Hematopoietic multipotent progenitor cell (in vitro differentiated cells): ENCODE measurements at places on chromosomes 1 and 21. TPM values are rescaled to one million over a fixed set of nuclear protein-coding genes. Genes with fewer than 3 reads are reported as not detected.

Gene CELSR2
- total RNA-seq: 0.27 TPM

Gene OLIG2
- under 0.01 TPM for total RNA-seq

DNA sequence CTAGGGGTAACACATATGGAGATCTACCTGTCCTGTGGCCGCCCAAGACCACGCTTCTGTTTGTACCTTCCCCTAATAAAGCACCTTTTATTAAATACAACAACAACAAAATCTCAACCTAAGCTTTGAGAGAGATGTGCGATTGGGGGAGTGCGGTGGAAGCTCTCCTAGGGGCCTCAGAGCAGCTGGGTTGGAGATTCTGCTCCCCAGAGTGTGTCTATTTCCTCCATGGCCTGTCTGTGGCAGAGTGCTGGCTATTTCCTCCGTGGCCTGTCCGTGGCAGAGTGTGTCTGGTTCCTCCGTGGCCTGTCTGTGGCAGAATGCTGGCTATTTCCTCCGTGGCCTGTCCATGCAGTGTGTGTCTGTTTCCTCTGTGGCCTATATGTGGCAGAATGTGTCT lies 139.3 kb upstream of the IPO9 start:
- DNase-seq: no peak

- no peak for DNase-seq
Measured at GRCh38 chr1:212238552-212238951, 46.7 kb upstream of the PPP2R5A start.

DNA sequence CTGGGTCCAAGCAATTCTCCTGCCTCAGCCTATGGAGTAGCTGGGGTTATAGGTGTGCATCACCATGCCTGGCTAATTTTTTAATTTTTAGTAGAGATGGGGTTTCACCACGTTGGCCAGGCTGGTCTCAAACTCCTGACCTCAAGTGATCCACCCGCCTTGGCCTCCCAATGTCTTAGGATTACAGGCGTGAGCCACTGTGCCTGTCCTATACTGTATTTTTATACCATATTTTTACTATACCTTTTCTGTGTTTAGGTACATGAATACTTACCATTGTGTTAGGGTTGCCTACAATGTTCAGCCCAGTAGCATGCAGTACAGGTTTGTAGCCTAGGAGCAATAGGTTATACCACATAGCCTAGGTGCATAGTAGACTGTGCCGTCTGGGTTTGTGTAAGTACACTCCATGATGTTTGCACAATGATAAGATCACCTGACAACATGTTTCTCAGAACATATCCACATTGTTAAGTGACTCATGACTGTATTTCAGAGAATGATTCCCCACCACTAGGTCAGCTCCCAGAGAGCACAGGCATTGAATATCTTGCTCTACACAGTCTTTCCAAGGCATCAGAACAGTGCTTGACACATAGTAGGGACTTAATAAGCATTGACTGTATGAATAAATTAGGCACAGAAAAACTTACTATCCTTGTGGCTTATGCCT lies 6.0 kb upstream of the CITED4 start:
- no peak for DNase-seq

- no peak for DNase-seq
Measured at GRCh38 chr21:21096956-21097355, 98.7 kb downstream of the NCAM2 start.

GRCh38 chr1:116261227-116261626 lies 111.8 kb upstream of the ATP1A1 start:
- DNase-seq: no peak

DNA sequence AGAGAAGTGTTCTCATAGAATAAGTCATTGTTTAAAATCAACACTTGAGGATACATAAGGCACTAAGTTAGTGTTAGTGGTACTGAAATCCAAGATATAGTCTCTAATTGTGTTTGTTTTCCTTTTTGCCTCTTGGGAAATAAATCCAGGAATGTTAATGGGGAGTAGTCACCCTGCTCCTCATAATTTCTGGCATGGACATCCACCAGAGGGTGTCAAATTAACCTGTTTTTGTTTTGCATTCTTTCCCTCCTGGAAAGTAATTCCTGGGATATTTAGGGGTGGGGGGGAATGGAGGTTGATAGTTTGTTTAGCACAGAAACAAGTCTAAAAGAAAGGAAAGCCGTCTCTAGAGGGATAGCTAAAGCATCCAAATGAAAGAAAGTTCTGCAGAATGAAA lies 87.8 kb upstream of the MAP1LC3C start:
- DNase-seq: no peak

- peak; percentile 51 for DNase-seq
Measured at GRCh38 chr21:35390013-35390776, 341.1 kb upstream of the RUNX1 start.

- no peak for DNase-seq
Measured at GRCh38 chr1:23964235-23964668, 4.6 kb downstream of the PNRC2 start.

Gene AMY1A
- total RNA-seq: not detected

Gene PEAR1
- 12.7 TPM for total RNA-seq

GRCh38 chr21:42815217-42815616 lies 64.1 kb downstream of the WDR4 start:
- no peak for DNase-seq

DNA sequence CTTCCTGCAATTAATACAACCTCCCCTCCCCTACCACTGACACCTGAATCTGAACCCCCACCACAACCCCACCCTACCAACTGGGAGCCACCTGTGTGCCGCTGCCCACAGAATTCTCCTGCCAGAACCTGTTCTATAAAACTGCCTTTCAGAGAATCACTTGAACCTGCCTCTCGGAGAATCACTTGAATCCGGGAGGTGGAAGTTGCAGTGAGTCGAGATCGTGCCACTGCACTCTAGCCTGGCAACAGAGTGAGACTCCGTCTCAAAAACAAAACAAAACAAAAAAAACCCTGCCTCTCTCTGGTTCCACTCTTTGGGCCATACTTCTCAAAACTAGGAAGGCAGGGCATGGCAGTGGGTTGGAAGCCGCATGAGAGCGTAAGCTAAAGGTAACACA lies 5.7 kb downstream of the URB1 start:
- no peak for DNase-seq

Gene IL10
- total RNA-seq: under 0.01 TPM

DNA sequence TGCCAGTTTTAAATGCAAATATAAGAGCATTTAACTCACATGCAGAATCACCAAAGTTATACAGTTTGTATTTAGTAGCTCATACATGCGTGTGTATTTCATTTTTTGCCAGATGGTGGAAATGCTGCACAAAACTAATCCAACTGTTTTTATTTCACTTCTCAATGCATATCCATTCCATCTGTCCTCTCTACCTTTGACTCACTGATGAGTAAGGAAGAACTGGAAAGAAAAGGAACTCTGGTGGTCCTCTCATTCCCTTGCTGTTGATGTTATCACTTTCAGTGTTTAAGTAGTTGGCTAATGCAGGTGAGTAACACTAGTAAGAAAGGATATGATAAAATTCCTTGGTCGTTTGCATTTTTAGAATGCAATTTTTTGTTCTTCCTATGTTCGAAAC lies 5.7 kb upstream of the SLC1A7 start:
- DNase-seq: no peak

Gene S100A2
- total RNA-seq: 0.27 TPM

Gene GJA5
- total RNA-seq: not detected

- no peak for DNase-seq
Measured at GRCh38 chr1:20410503-20410902, 75.5 kb downstream of the CAMK2N1 start.

DNA sequence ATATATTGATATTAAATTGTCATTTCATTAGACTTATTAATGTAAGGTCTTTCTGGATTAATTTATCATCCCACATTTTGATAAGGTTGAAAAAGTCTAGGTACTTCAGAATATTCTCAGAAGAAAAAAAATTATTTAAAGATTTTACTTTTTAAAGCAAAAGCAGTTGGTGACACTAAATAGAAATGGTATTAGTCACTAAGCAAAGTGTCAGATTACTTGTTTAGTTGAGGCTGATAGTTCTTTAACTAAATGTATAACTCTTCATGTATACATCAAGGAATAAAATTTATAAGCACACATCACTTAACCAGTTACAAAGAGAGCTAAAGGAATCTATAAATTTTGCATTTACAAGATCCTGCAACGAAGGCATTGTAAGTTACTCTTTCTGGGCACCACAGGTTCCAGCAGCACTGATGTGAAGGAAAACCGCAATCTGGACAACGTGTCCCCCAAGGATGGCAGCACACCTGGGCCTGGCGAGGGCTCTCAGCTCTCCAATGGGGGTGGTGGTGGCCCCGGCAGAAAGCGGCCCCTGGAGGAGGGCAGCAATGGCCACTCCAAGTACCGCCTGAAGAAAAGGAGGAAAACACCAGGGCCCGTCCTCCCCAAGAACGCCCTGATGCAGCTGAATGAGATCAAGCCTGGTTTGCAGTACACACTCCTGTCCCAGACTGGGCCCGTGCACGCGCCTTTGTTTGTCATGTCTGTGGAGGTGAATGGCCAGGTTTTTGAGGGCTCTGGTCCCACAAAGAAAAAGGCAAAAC lies 101.1 kb downstream of the ADARB1 start:
- no peak for DNase-seq

DNA sequence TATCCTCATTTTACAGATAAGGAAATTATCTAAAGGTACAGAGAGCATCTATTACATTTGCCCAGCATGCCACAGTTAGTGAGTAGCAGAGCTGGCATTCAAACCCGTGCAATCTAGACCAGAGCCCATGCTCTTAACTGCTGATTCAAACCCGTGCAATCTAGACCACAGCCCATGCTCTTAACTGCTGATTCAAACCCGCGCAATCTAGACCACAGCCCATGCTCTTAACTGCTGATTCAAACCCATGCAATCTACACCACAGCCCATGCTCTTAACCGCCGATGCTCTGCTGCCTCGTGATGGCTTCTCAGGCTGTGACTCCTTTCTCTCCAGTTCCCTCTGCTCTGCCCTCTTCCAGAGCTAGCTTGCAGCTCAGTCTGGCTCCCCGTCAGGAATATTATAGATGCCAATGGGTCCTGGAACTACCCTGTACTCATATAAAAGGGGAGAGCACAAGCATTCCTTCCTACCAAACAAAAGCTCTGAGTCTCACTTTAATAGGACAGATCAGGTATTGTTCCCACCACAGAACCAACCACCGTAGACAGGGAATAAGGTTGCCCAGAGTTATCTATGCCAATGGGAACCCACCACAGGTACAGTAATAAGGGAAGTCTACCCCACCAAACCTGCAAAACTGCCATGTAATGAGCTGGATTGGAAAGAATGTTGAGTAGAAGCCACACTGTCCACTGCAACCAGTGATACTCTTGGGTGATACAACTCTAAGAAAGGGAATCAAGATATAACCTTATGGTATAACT lies 78.4 kb downstream of the SMYD3 start:
- DNase-seq: no peak

- DNase-seq: peak; percentile 57
Measured at GRCh38 chr21:29078869-29079767, 5.7 kb upstream of the CCT8 start.

GRCh38 chr1:178885869-178886268 lies 15.0 kb upstream of the ANGPTL1 start:
- no peak for DNase-seq

- no peak for DNase-seq
Measured at GRCh38 chr1:84969489-84970250, 27.2 kb downstream of the MCOLN2 start.

GRCh38 chr21:31191553-31191952 lies 152.5 kb downstream of the TIAM1 start:
- no peak for DNase-seq

DNA sequence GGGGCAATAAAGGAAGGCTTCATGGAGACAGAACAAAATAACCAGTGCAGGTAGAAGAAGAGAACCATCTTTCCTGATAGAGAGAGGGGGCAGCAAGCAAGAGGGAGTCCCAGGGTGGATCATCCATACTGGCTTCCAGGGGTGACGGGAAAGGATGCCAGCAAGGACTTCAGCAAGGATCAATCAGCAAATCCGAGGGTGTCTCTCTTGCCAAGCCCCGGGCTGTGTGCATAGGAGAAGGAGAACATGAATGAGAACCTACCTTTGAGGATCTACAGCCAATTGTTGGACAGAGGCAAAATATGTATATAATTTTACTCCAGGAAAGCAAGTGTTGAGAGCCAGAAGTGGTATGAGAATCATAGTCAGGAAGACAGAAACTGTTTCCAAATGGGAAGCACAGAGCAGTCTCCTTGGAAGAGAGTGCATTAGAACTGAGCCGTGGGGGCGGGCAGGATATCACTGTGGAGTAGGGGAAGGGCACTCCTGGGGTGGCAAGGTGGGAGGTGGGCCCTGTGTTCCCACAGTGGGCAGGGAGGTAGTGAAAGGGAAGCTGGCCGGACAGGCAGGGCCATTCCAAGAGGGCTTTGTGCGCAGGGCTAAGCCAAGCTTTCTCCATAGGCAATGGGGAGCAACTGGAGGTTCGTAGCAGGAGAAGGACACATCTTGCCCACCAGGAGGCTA lies 1.1 kb upstream of the S100A9 start:
- no peak for DNase-seq

GRCh38 chr1:167650269-167651160 lies 20.5 kb downstream of the RCSD1 start:
- DNase-seq: no peak

- no peak for DNase-seq
Measured at GRCh38 chr1:50109647-50110075, 941 bp downstream of the ELAVL4 start.

DNA sequence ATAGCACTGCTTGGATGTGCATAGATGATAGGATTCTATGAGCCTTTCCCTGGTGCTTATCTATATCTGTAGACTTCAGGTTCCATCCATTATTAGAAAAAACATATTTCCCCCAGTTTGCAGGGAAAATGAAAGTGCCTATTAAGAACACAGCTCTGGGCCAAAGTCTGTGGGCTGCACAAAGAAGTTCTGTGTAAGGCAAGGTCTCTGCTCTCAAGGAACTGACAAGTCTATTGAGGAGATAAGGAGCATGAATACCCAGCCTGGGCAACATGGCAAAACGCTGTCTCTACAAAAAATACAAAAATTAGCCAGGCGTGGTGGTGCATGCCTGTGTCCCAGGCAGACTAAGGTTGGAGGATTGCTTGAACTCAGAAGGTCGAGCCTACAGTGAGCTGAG lies 22.3 kb upstream of the SDE2 start:
- DNase-seq: no peak

Gene VANGL2
- 3.8 TPM for total RNA-seq

DNA sequence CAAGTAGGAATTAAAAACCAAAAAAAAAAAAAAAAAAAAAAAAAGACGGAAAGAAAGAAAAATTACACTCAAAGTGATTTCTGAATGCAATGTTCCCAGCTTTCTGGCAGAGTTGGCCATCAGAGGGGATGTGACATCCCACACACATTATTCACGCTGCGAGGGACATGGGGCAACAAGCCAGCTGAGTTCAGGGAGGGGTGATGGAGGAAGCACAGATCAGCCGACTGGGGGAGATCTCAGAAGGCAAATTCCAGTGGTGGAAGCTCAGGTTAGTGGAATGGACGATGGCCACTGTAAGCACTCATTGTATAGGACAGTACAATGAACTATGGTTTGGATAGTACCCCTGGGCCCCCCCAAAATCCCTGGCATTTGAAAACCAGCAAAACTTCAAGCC lies 311.9 kb downstream of the PCP4 start:
- DNase-seq: no peak

- no peak for DNase-seq
Measured at GRCh38 chr1:207691841-207692240, 46.9 kb downstream of the CR1L start.

GRCh38 chr1:8604041-8604945 lies 213.1 kb downstream of the RERE start:
- DNase-seq: peak; percentile 52

Gene BTG2
- total RNA-seq: 470 TPM
